ENCODE measurements at places on chromosomes 12 and 14.

GRCh38 chr14:22981876-22982476 is 375 bp downstream of the AJUBA start:
- no peak for DNase-seq

GRCh38 chr14:37711831-37712475 is 116.5 kb downstream of the TTC6 start:
- DNase-seq = no peak

- no peak for DNase-seq
These were observed 8.5 kb upstream of the FGF23 start for GRCh38 chr12:4388032-4388431.

DNA sequence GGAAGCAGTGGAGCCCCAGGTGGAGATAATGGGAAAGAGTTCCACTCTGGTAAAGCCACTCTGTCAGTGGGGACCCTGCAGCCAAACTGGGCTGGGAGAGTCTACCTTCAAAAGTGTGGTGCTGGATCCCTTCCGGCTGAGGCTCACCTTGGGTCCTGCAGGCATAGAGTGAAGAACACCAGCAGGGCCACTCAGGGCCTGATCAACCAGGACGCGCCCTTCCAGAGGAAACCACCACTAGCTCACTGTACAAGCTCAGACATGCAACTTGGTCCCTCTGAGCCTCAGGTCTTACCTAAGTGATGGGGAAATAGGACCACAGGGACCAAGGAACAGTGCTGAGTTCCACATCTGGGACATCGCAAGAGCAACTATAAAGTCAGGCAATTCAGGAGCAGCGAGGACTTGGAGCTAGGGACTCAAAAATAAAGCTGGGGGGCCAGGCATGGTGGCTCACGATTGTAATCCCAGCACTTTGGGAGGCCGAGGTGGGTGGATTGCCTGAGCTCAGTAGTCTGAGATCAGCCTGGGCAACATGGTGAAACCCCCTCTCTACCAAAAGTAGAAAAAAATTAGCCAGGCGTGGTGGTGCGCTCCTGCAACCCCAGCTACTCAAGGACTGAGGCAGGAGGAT is 5.9 kb upstream of the PRPH start:
- no peak for DNase-seq

All from glomerular endothelial cell (primary cell).